Caki2 (cell line): ENCODE measurements at places on chromosomes 11 and 22.

GRCh38 chr11:82994604-82995230, 77.0 kb downstream of the RAB30 start:
- DNase-seq, result no peak

GRCh38 chr11:93908689-93909088, 58.3 kb upstream of the VSTM5 start:
- DNase-seq, result peak; percentile 62

DNA sequence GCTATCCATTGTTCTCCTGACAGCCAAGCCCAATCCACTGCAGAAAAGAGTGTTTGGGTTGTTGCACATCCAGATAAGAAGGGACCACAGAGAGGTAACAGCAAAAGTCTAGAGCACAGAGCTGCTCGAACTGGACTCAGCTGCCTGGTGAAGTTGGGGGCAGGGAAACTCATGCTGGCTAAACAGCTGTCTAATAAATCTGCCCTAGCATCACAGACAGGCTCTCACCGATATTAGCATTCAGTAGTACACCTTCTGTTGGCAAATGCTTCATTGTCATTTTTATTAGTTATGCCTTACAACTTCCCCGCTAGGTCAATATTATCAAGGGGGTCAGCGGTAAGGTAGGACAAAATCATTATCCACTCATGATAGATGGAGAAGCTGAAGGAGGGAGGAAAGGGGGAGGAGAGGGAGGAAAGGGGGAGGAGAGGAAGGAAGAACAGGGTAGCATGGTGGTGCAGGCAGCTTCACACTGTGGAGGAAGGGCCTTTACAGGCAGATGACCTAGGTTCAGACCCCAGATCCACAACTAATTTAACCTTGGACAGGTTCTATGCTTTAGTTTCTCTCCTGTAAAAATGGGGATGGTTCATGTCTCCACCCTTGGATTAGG, 102.7 kb downstream of the LARGE1 start:
- no peak for DNase-seq

- no peak for DNase-seq
These were observed 2.8 kb downstream of the MAP3K11 start for GRCh38 chr11:65611028-65611757.

DNA sequence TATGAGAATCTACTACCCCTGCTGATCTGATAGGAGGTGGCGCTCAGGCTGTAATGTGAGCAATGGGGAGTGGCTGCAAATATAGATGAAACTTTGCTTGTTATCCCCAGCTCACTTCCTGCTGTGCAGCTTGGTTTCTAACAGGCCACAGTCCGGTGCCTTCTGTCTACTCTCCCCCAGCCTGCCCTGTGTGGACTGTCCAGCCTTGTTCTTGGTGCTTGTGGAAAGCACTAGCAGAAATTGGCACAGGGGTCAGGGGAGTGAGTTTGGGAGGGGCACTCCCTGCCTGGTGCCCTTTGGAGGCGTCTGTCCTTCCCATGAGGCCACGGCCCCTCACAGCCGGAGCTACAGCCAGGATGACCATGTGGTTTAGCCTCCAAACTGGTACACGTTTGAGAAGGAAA, 14.3 kb downstream of the MOV10L1 start:
- DNase-seq, result no peak

DNA sequence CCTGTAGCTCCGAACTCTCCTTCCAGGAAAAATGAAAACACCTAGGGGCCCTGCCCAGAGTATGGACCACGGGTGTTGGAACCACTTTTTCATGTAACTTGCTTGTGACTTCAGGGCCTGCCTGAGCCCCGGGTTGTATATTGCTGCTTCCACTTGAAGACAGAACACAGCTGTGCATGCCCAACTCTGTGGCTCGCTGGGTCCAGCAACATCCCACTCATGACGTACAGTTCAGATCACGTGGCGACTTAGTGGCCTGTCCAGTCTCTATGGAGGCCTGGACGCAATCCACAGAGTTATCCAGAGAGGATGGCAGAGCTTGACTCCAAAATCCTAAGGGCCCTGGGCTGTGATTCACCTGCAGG, 6.8 kb downstream of the C11orf21 start:
- DNase-seq, result no peak

DNA sequence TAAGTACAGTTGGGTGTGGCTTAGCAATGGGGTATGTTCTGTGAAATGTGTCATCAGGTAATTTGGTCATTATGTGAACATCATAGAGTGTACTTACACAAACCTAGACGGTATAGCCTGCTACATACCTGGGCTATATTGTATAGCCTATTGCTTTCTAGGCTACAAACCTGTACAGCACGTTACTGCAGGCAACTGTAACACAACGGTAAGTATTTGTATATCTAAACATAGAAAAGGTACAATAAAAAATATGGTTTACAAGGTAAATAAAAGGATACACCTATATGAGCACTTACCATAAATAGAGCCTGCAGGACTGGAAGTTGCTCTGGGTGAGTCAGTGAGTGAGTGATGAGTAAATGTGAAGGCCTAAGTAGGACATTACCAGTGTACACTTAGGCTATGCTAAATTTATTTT, 73.1 kb upstream of the GDPD4 start:
- no peak for DNase-seq

- DNase-seq, result no peak
These were observed 15.0 kb downstream of the USH1C start for GRCh38 chr11:17528906-17529843.

DNA sequence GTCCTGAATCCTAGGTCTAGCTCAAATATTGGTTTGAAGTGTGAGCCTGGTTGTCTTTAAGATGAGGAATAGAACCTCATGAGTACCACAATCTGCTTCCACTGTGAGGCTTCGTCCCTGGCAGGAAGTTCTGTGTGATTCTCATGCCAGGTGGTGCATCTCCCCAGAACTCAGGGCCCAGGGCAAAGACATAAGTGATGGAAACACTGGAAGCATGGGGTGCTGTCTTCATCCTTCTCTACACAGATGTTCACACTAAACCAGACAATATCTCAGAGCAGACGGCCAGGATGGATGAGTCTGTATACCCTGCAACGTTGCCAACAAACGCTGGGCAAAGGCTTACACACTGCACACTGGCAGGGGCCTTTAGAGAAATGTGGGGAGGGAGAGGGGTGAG, 475.9 kb upstream of the B3GAT1 start:
- no peak for DNase-seq

DNA sequence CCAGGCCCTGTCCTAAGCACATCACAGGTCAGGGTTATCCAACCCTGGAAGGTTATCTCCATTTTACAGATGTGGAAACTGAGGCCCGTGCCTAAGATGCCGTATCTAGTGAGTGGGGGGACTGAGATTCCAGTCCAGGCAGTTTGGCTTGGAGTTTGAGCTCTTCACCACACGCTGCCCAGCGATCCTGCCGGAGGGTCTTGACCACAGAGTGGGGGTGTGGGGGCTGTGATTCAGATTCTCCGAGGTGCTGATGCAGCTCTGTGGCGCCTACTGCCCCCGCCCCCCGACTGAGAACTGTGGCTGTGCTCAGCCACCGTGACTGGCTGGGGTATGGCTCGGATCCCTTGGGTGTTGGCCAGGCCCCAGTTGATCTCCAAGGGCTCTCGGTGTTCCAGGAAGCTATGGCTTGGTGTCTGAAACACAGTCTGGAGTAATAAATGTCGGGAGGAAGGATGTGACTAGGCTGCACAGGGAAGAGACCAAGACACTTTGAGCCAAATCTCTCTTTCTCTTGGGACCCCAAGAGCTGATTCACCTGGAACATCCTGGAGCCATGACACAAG, 60.6 kb upstream of the RASD2 start:
- DNase-seq, result peak; percentile 66

DNA sequence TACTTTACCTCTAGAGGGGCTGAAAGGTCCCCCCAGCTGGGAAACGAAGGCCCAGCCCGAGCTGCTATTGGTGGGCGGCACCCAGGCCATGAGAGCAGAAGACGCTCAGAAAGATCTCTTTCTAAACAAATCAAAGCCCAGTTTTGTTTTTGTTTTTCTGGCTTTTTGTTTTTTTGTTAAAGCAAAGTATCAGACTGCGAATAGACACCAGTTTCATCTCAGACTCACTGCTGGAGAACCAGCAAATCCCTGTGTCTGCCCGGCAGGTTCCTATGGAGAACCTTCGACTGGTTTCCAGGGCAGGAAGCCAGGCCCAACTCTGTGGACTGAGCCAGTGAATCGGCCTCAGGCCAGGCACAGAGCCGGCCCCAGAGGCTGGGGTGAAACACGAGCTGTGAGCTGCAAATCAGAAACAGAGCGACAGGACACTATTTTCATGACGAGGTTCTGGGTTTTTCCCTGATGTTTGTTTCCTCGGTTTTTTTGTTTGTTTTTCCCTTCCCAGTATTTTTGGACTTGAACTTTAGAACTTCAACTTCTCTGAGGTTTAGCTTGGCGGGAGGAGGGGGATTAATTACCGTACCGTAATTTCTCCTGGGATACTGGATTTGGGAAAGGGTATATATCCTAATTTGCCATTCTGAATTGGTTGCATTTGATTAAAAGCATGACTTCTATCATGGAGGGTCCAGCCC, 16.0 kb upstream of the B4GALNT4 start:
- DNase-seq, result no peak

DNA sequence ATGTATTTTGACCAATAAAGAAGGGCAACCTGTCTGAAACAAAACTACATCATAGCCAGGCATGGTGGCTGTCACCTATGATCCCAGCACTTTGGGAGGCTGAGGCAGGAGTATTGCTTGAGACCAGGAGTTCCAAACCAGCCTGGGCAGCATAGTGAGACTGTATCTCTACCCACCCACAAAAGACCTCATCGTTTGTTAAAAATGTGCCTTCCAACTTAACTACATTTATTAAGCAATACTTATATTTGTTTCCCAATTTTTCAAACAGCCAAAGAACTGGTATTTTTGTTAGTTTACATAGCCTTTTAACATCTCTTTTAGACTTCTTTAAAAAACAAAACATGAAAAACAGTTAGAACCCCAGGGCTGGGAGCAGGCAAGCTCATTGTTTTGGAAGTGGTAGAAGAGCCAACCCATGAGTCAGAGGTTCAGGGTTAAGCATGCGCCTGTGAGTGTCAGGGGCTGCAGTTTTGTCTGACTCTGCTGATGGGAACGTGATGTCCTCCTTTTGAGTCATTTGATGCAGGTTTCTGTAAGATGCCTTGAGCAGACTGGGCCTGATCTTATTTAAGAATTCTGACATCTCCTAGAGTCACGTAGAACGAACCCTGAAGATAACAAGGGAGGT, 53.9 kb upstream of the CRTAM start:
- peak; percentile 37 for DNase-seq

DNA sequence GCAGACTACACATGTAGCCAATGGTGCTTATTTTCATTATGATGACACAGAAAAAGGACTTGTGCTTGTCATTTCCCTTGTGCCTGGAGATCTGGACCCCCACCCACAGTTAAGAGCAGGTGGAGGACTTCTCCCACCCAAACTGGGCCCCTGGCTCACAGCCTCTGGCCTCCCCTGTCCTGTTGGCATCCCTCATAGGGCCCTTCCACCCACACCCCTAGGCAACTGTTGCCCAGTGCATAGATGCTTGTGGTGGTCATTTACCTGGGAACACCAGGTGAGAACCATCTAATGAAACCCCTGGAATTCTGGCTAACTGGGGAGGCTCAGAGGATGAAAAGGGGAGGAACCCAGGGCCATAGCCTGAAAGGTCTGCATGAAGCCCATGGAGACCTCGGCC, 355.9 kb downstream of the BUD13 start:
- DNase-seq, result no peak

DNA sequence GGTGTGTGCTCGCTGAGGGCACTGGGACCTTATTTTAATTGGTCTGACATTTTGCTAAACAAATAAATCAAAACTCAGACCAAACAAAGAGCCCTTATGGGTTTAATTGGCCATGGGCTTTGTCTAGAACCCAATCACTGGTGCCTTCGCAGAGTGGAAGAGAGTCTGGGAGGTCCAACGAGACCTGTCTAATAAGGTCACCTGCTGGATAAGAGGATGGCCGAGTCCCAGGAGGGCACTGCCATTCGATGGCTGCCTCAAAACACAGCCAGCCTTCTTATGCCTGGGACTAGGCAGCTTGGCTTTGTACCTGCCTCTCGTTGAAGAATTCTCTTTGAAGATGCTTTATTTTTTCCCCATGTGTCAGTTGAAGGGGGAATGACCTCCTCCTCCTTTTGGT, 171.1 kb downstream of the CEP164 start:
- no peak for DNase-seq

GRCh38 chr22:48955351-48956311, 872.0 kb downstream of the BRD1 start:
- no peak for DNase-seq

DNA sequence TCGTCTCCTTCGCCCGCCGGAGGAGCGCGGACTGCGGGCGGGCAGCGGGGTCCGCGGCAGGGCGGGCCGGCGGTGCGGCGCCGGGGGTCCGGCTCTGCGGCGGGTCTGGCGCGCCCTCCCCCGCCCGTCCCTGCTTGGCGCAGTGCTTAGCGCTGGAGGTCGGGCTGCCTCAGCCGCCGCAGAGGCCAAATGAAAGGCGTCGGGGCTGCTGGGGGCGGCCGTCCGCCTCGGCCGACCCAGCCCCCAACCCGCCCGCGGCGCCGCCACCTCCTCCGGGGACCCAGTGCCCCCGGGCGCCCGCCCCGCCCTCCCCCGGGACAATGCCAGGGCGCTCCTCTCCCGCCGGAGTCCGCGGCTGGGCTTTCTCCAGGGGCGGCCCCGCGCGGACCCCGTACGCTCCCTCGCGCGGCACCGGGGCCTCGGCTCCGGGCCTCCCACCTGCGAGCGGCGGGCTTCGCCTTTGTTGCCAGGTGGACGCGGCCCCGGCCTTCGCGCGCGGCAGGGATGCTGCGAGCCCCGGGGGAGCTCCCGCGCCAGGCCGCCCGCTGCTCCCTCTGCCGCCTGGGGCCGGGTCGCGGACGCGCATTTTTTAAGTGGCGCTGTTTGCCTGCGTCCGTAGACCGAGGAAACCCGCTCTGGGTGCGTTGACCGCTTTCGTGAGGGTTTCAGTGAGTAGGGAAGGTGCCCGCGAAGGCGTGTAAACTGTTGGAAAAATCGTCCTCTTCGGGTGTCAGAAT, 583 bp downstream of the APLP2 start:
- no peak for DNase-seq

GRCh38 chr11:85974122-85974521, 94.8 kb downstream of the PICALM start:
- DNase-seq, result no peak

- DNase-seq, result no peak
These were observed 70.2 kb downstream of the DDX10 start for GRCh38 chr11:108734956-108735559.

- no peak for DNase-seq
These were observed 1458.6 kb upstream of the TENM4 start for GRCh38 chr11:80899381-80899780.

- DNase-seq, result no peak
These were observed 16.7 kb downstream of the MMP7 start for GRCh38 chr11:102513869-102514268.

GRCh38 chr22:35021161-35021560, 44.8 kb upstream of the ISX start:
- no peak for DNase-seq

DNA sequence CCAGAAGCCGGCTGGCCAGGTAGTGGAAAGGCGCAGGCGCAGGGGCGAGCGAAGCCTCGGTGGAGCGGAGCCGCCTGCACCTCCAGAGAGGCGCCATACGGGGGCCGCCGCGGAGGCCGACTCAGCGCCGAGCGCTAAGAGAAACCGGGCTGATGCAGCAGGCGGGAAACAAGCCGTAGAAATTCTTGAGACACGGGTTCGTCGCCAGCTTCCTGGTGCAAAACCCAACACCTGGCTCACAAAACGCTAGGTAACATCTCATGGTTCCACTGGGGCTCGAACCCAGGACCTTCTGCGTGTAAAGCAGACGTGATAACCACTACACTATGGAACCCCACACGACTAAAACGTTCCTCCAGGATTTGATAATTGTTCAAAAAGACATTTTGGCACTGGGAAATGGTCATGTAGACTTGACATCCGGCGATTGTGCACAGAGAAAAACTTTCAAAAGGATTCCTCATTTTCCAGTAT, 39.1 kb downstream of the OR4D9 start:
- DNase-seq, result peak; percentile 92
